Osteocyte (in vitro differentiated cells): ENCODE measurements at places on chromosomes 16 and 17. TPM values are rescaled to one million over a fixed set of nuclear protein-coding genes. Genes with fewer than 3 reads are reported as not detected.

The KRTAP16-1 gene
- total RNA-seq, result not detected in 2 replicates

DNA sequence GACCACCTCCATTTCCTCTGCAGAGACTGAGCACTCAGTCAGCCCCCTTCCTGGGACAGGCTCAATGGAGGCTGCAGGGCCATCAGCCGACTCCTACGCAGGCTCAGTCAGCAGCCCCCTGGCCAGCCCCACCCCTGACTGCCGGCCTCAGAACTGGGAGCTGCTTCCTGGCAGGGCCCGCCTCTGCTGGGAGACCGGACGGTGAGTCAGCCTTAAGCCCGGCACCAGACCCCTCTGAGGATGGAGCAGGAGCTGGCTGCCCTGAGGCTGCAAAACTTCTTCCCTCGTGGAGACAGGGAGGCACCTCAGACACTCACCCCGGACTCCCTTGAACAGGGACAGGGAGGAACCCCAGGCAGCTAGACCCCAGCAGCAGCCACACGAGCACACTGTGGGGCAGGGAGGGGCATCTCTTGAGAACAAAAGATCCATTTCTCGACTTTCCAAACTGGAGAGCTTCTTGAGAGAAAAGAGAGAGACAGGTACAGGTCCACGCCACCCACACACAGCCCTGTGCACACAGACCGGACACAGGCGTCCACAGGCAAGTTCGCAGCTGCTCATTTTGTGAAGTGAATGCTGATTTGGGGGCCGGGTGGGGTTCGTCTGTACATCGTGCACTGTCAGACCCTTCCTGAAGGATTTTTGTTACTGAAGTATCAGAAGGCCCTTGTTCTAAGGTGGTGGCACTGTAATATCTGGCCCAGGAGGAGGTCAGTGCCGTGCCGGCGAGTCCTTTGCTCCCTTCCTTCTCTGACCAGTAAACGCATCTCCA, 1.3 kb upstream of the TUBB3 start:
- H3K4me3 ChIP-seq, result peak overlapping the region; percentile 88
- H3K4me1 ChIP-seq, result peaks cover 60% of the 10 kb centered on the region
- peak; percentile 96 for DNase-seq

GRCh38 chr16:85202631-85203461, 90.6 kb upstream of the CIBAR2 start:
- no peaks in the 10 kb centered on the region for H3K27me3 ChIP-seq
- H3K36me3 ChIP-seq, result no peaks in the 10 kb centered on the region
- peak overlapping the region; percentile 88 for H3K27ac ChIP-seq
- H3K4me1 ChIP-seq, result peaks cover 81% of the 10 kb centered on the region
- DNase-seq, result peak; percentile 91
- no peak overlapping the region for H3K4me3 ChIP-seq

The TEX19 gene
- not detected in 2 replicates for total RNA-seq

DNA sequence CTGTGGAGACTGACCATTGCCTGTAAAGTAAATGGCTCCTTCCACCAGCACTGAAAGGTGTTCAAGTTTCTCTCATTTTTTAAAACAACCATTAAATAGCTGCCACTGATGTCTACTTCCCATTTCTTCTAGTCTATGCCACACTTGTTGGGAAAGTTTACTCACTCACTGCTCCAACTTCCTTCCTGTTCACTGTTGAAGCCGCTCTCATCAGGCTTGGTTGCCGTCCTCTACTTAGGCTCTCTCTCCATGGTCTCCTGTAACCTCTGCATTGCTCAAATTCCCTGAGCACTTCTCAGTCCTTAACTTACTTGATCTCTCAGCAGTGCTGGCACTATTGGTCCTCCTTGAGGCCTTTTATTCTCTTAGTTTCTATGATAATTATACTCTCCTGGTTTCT, 32.4 kb downstream of the SNX11 start:
- no peak for DNase-seq
- peaks cover 52% of the 10 kb centered on the region for H3K27me3 ChIP-seq
- H3K4me1 ChIP-seq, result no peaks in the 10 kb centered on the region
- H3K36me3 ChIP-seq, result no peaks in the 10 kb centered on the region
- H3K27ac ChIP-seq, result no peak overlapping the region

The MT1A gene
- total RNA-seq, result not detected in 2 replicates

DNA sequence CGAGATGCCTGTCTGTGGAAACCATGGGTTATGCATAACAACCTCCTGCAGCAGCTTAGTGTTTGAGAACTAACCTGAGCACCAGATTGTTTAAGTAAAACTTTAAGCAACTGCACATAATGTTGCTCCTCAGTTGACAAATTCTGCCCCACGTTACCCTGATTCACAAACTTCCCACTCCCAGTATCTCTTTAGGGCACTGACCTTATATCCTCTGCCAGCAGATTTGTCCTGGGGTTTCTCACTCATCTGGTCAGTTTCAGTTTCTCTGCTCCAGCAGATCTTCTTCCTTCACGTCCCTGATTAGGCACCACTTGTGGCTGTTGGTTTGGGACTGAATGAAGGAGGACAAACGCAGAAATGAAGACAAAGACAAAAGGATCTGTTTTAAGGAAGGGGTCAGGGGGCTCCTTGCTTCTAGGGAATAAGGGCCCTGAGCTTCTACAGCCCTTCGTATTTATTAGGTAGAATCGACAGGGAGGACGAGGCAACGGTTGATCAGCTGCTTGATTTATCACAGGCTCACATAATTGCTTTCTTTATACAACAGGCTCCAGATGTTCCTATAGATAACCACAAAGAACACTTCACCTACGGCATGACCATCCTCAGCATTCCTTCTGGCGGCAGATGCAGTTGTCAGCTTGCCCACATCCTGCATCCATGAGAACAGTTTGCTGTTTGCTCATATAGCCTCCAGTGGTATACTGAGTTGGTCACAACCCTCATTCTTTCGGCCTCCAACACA, 13.5 kb upstream of the ZNF689 start:
- no peaks in the 10 kb centered on the region for H3K36me3 ChIP-seq
- no peak overlapping the region for H3K4me3 ChIP-seq
- H3K4me1 ChIP-seq, result peaks cover 2% of the 10 kb centered on the region

The ZNF469 gene
- 4.1 and 4.6 TPM in 2 replicates for total RNA-seq
